ENCODE measurements at places on chromosomes 2 and 18.

DNA sequence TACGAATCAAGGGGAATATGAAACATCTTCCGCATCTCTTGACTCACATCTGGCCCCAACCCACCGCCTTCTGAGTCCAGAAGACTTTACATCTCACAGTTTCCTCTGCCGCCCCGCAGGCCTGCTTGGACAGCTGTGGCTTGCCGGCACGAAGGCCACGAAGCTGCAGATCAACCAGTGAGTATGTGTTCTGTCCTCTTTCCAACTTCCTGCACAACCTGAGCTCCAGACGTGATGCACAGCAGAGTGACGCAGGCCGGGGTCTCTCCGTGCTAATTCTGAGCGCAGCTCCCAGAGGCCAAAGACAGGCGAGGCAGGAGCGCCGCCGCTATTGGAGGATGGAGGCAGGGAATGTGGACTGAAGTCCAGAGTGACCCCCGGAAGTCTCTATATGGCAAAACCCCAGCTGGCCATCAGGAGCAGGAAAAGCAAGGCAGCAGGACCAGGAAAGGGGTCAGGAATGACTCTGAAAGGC is 93.5 kb downstream of the ZCCHC2 start:
- DNase-seq, result no peak

DNA sequence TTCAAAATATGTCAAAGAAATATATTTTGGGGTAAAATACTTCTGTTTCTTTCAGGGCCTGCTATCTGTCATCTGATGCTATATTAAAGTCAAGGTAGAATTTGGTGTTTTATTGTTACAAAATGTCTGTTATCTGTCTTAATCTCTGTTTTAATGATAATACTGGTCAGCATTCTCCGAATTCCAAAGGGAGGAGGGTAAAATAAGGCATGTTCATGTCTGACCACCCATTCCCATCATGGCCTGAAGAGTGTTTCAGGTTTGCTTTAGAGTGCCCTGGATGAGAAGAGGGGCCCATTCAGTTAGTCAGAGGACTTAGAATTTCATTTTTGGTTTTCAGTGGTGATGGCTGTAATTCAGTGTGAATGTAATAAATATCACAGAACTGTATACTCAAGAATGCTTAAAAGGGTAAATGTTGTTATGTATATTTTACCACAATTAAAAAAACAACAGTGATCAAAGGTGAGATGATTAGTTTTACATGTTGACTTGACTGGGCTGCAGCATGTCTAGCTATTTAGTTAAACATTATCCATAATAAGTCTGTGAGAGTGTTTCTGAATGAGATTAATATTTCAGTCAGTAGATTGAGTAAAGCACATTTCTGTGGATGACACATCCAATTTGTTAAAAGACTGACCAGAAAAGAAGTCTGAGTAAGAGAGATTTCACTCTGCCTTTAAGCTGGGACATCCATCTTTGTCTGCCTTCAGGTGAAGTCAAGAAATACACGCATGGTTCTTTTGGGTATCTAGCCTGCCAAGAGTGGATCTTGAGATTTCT is 467.9 kb upstream of the SYT4 start:
- DNase-seq, result no peak

DNA sequence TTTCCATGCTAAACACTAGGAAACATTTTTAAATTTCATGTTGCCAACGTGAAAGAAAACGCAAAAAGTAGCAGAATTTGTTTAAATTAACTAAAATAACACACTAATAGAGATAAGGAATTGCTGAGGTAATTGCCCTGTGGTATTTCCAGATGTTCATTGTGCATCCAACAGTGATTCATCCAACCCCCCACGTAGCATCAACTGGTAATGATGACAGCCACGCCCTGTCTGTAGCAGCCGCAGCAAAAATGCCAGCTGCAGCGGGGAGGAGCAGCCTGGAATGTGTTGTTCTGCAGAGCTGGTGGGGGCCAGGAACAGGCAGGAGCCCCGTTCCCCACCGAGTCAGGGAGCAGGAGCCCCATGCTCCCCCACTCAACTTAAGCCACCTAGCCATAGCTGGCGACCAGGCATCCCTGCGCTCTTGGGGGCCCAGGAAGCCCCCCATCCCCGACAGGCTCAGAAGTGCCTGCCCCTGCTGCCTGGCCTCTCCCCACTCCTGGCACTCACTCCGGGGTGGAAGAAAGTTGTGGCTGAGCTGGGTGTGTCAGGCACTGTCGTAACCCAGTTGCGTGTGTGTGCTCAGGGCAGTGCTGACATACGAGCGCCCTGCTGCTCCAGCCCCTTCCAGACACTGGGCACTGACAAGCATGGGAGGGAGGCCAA is 695.1 kb upstream of the ACVR2A start:
- no peak for DNase-seq

- no peak for DNase-seq
Measured at GRCh38 chr2:104844807-104845551, 8.9 kb upstream of the POU3F3 start.

GRCh38 chr2:175166216-175166824 is 1.7 kb downstream of the ATF2 start:
- DNase-seq, result no peak

DNA sequence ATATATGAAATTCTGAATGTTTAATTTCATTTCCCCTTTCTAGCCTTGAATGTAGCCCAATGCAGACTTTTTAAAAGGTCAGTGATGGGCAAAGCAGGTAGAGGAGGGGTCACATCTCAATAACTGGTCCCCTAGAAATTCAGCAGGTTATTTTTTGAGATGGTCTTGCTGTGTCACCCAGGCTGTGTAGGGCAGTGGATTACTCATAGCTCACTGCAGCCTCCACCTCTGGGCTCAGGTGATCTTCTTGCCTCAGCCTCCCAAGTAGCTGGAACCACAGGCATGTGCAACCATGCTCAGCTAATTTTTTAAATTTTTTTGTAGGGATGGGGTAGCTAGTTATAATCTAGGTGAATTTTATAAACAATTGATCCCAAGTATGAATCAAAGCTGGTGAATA is 8.8 kb downstream of the IAH1 start:
- DNase-seq, result no peak

DNA sequence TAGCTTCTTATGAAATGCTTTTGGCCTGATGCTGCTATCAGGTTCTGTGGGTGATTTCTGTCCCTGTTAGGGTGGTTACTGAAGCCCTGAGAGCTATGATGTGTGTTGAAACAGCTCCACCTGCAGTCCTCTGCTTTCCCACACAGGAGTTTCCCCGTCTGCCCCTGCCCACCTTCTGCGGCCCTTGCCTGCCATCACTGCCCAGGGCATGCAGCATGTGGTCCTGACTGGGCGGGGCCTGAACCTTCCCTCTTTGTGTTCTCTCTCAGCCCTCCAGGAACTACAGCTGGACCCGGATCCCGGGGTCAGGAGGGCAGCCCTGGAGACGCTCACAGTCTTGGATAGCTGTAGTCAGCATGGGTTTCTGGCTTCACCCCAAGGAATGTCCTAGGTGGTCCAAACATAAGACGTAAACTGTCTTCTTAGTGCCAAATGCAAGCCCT is 21.4 kb downstream of the HJURP start:
- DNase-seq, result no peak

GRCh38 chr2:7378591-7378990 is 461.4 kb downstream of the RNF144A start:
- no peak for DNase-seq

DNA sequence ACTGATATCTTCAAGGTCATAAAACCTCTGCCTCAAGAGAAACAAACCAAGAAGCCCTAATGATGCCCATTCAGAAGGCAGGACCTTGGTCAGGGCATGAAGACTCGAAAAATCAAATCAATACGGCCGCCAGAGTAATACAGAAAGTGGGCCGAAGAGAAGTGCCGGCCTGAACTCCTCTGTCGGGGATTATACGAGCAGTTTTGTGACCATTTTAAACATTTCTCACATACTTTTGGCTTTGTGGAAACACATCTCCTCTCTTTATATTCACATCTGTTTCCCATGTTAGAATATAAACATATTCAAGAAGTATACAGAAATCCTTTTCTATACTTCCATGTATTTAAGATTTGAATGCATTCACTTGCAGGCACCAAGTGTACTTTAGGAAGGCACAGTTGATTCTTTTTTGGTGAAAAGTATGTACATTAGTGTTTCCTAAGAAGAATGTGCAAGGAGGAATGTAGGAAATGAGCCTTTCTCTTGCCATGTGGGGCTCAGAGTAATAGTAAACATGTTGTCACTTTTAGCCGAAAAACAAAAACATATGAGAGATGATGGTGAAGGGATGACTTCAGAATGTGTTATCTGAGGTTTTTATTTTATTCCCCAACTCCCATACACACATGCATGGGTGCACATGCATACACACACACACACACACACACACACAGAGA is 707.9 kb upstream of the ID2 start:
- DNase-seq, result no peak

- no peak for DNase-seq
Measured at GRCh38 chr2:12928197-12928774, 211.6 kb downstream of the TRIB2 start.

DNA sequence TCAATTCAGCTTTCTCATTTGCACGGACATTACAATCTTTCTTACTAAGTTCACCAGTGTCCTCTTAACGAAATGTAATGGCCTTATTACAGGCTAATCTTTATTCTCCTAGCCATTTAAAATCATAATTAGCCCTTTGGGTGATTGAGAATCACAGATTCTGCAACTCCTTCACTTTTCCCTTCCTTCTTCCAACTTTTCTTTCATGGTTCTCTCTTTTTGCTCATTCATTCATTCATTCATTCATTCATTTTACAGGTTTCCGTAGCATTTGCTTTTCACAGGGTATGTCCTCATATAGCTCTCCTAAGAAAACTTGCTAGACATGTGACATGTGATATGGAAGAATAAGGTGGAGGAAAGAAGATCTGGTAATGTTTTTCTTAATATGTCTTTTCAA is 16.0 kb downstream of the TBR1 start:
- DNase-seq, result no peak

GRCh38 chr2:230885463-230886130 is 20.9 kb downstream of the ITM2C start:
- no peak for DNase-seq

DNA sequence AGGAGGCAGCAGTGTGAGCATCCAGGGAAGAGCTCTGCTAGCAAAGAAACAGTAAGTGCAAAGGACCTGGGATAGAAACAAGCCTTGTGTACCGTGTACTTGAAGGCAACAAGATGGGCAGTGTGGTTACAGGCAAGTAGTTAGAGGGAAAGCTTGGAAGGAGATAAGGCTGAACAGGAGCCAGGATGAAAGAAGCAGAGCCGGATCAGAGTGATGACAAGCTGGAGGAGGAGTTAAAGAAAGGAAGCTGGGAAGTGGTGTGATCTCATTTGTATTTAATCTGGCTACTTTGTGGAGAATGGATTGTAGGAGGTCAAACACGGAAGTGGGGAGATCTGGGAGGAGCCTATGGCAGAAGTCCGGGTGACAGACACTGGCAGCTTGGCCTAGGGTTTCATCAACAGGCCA is 44.7 kb upstream of the VPS54 start:
- DNase-seq, result no peak

- no peak for DNase-seq
Measured at GRCh38 chr18:55346961-55347740, 240.8 kb downstream of the TCF4 start.

GRCh38 chr2:120737340-120738101 is 1.9 kb downstream of the GLI2 start:
- DNase-seq, result no peak

DNA sequence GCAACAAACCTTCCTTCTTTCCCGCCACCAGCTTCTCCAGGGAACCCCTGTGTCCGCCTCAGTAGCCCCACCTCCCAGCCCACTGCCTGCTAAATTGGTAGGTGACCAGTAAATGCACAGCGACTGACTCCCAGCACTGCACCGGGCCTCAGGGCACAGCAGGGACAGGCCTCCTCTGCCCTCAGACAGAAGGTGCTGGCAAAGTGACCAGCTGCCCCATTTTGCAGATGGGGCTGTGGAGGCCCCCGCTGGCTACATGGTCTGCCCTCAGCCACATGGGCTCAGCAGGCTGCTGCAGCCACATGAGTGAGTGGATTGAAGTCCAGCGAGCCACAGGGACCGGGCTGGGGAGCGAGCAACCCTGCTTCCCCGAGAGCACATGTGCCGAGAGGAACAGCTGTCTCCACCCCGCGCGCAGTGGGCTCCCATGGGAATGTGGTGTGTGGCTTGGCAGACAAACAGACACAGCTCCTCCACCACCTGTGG is 7.8 kb upstream of the NPPC start:
- DNase-seq, result no peak

DNA sequence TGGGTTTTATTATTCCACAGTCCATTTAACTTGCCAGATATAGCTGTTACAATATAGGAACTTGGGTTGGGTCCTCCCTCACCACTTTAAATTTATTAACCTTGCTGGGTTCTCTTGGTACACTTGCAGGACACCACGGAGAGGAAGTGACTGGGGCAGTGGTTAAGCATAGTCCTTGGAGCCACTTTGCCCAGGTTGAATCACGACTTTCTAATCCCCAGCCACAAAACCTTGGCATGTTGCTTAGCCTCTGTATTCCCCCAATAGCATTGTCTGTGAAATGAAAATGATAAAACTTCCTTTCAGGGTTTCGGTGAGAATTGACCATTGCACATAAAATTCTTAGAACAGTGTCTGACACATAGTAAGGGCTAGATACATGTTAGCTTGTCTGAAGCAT is 221.2 kb downstream of the IRS1 start:
- no peak for DNase-seq

DNA sequence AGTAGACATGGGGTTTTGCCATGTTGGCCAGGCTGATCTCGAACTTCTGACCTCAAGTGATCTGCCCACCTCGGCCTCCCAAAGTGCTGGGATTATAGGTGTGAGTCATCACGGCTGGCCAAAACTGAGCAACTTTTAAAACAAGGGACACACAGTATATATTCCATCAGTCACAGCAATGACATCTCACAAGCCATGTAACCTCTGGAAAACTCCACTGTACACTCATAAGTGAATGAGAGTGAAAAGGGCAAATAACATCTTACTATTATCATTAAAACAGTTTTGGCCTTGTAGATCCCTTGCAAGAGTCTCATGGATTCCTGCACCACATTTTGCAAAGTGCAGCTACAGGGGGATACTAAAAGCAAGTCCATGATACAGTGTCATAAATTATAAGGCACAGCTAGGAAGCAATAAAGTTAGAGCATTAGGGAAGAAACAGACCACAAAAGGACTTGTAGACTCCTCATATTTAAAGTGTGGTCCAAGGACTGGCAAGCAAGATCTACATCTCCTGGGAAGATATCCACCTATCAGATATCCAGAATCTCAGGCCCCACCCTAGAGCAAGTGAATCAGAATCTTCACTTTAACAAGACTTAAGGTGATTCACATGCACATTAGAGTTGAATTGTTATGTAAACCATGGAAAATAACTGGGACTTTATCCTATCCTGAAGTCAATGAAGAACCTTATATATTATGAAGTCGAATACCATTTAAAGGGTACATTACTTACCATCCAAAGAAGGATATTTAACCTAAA is 5.7 kb downstream of the SMC6 start:
- no peak for DNase-seq

Data from CD4-positive, alpha-beta T cell treated with Interferon alpha-2 for 1 hour (primary cell).